ENCODE measurements at places on chromosomes 7 and 10. TPM values are rescaled to one million over a fixed set of nuclear protein-coding genes. Genes with fewer than 3 reads are reported as not detected.

Gene ANXA8L1
- not detected for total RNA-seq

Gene BHLHA15
- not detected for total RNA-seq

Gene SYCE1
- 1.5 TPM for total RNA-seq

Gene GALNT11
- total RNA-seq = 21.5 TPM

Gene ABCC2
- total RNA-seq = 1.5 TPM

- H3K27me3 ChIP-seq = no peaks in the 10 kb centered on the region
- H3K36me3 ChIP-seq = no peaks in the 10 kb centered on the region
- no peak overlapping the region for H3K27ac ChIP-seq
- no peak overlapping the region for H3K4me3 ChIP-seq
- no peak for DNase-seq
These were observed 47.5 kb downstream of the ACSM6 start for GRCh38 chr10:95241533-95241932.

GRCh38 chr7:25408012-25408687 lies 179.9 kb upstream of the NPVF start:
- H3K27ac ChIP-seq = no peak overlapping the region
- H3K27me3 ChIP-seq = no peaks in the 10 kb centered on the region
- H3K36me3 ChIP-seq = no peaks in the 10 kb centered on the region
- H3K4me3 ChIP-seq = no peak overlapping the region
- H3K4me1 ChIP-seq = no peaks in the 10 kb centered on the region

GRCh38 chr7:2638224-2638991 lies 6.6 kb downstream of the TTYH3 start:
- H3K4me1 ChIP-seq = peaks cover 8% of the 10 kb centered on the region
- no peak overlapping the region for H3K27ac ChIP-seq
- no peaks in the 10 kb centered on the region for H3K27me3 ChIP-seq
- no peaks in the 10 kb centered on the region for H3K36me3 ChIP-seq
- DNase-seq = no peak
- no peak overlapping the region for H3K4me3 ChIP-seq

DNA sequence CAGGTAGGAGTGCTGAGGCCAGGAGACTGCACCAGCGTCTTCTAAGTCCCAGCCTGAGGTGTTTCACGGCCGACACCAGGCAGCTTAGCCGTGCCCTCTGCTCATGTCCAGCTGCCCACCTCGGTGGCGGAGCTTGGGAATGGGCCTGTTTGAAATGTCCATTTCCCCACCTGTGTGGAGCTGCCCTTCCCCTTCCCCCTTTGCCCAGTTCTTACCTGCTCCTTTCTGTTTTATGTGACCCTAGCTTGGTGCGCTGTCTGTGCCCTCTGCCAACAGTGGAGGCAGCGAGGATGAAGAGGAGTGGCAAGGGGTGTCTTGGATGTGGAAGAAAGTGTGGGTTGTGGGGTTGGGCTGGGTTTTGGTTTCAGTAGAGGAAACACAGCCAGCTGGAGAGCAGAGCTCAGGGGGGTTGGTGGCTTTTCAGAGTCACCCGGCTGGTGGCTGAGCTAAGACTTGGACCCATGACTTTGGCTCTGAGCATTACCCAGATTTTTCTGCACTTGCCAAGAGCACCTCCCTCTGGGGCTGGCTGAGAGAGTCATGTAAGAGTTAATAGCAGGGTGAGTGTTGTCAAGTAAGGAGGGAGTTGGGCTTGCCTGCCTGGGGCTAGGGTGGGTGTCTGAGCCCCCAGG lies 37.4 kb downstream of the GBX1 start:
- no peak overlapping the region for H3K27ac ChIP-seq
- no peak for DNase-seq
- H3K4me1 ChIP-seq = no peaks in the 10 kb centered on the region
- H3K27me3 ChIP-seq = no peaks in the 10 kb centered on the region

- no peak overlapping the region for H3K4me3 ChIP-seq
- no peak overlapping the region for H3K27ac ChIP-seq
- peaks cover 21% of the 10 kb centered on the region for H3K4me1 ChIP-seq
- no peaks in the 10 kb centered on the region for H3K36me3 ChIP-seq
- DNase-seq = no peak
These were observed 9.2 kb upstream of the ATXN7L1 start for GRCh38 chr7:105885387-105886111.

DNA sequence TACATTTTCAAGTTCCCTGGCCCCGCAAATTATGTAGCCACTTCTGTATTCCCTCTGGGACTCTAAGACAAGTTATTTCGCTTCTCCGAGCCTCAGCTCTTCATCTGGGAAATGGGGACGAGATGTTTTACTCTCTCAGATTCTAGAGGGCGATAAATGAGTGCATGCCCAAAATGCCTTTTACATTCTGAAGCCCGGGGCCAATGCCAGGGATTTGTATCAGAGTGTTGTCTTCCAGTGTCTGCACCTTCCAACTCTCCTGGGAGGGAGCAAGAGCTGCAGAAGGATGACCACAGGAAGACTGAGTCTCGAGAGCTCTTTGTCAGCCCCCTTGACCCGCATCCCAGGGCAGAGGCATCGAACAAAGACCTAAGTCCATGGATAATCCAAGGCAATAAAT lies 39.9 kb downstream of the BUB3 start:
- H3K27me3 ChIP-seq = no peaks in the 10 kb centered on the region
- H3K4me3 ChIP-seq = no peak overlapping the region
- no peak overlapping the region for H3K27ac ChIP-seq
- DNase-seq = no peak
- H3K36me3 ChIP-seq = no peaks in the 10 kb centered on the region

DNA sequence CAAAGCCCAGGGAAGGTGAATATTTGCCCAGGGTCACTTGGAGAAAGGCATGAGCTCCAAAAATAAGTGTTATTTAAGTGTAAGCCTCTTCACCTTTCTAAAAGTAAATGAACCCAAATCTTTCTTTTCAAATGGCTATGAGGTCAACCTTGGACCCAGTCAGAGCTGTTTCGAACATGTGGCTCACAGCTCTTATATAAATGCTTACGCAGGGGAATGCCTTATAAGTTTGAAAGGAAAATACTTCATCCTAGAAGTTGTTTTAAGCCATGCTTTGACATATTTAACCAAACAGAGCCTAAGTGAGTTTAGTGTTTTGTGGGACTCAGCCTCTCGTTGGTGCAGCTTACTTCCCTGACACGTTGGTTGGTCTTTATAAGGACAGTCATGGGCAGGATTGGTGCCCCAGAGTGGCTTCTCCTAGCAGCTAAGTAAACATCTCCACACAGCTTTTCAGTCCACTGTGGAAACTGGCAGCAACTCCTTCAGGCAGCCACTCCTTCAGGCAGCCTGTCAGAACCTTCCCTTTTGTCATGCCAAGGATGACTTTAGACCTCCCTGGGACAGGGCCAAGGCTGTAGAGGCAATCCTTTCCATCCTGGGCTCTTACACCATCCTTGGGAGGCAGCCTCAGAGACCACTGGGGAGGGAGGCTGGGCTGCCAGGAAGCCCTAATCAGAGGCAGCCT lies 43.6 kb downstream of the MINDY4 start:
- no peak overlapping the region for H3K27ac ChIP-seq
- no peaks in the 10 kb centered on the region for H3K27me3 ChIP-seq
- no peak overlapping the region for H3K4me3 ChIP-seq
- no peaks in the 10 kb centered on the region for H3K4me1 ChIP-seq
- no peak for DNase-seq
- H3K36me3 ChIP-seq = no peaks in the 10 kb centered on the region

DNA sequence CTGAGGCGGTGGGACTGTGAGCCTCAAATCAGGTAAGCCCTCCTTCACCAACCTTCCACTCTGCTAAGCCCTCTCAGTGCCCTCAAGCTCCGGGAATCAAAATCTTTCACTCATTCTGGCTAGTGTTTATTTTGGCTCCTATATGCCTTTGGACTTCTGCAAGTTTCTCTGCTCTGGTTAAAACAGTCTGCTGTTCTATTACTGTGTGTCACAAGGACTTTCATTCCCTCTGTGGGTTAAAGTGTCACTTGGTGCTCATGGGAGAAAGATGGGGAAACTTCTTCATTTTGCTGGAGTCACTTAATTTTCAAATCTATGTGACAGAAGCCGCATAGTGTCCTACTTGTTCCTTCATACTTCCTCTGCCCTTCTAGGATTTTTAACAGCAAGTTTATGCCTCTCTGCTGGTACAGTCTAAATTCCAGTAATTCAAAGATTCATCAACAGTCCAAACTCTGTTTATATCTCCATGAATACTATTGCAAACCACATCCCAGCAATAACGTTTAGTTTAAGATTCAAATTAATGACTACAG lies 61.3 kb downstream of the CD36 start:
- H3K27me3 ChIP-seq = no peaks in the 10 kb centered on the region
- no peaks in the 10 kb centered on the region for H3K4me1 ChIP-seq
- H3K36me3 ChIP-seq = no peaks in the 10 kb centered on the region
- no peak overlapping the region for H3K27ac ChIP-seq
- DNase-seq = no peak
- no peak overlapping the region for H3K4me3 ChIP-seq

DNA sequence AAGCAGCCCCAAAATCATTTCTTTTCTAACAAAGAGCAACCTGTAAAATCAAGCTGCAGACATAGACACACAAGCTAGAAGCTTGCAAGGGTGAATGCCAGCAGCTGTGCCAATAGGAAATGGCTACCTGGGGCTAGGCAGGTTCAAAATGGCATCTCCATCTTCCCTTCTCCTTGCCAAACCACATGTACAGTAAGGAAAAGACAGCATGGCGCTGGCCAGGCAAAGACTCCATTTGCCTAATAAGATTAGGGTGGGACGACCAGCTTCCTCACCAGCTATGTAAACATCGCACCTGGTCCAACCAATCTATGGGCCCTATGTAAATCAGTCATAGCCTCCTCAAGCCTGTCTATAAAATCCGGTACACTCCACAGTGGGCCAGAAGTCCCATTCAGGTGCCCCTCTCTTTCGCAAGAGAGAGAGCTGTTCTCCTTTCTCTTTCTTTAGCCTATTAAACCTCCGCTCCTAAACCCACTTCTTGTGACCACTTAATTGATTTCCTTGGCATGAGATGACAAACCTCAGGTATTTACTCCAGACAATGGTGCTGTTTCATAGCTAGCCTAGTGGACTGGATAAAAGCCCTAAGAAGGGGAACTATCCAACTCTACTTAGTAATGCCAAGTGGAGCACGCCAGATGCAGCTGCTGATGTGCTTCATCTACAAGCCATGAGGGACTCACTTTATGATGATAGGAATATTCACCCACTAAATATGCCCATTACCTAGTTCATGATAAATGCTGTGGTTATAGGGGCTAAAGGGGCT lies 44.1 kb downstream of the HTR7 start:
- H3K27ac ChIP-seq = no peak overlapping the region
- no peaks in the 10 kb centered on the region for H3K27me3 ChIP-seq
- no peaks in the 10 kb centered on the region for H3K36me3 ChIP-seq
- no peak overlapping the region for H3K4me3 ChIP-seq
- H3K4me1 ChIP-seq = no peaks in the 10 kb centered on the region

DNA sequence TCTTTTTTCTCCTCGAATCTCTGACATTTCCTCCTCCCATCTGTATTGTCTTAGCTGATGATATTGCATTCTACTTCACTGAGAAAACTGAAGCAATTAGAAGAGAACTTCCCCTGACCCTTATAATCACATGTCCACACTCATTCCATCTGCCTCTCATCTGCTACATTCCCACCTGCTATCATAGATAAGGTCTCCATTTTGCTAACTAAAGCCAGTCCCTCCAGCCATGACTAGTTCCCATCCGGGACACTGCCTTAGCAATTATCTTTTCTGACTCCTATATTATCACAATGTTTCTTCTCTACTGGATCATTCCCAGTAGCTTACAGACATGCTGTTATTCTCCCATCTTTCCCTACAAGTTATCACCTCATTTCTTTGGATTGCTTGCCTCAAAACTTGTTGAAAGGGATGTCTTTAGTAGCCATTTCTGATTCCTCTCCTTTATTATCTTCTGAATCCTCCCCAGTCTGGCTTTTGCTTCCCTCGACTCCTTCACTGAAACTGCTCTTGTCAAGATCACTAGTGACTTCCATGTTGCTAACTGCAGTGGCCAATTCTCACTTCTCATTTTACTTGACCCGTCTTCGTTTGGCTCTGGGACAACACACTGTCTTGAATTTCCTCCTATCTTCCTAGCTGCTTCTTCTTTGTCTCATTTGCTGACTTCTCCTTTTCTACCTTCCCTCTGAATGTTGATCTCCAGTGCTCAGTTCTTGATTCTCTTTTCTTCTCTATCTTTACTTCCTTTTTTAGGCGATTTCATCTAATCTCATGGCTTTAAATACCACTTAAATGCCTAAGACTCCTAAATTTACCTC lies 35.9 kb downstream of the FZD1 start:
- H3K36me3 ChIP-seq = no peaks in the 10 kb centered on the region
- no peaks in the 10 kb centered on the region for H3K27me3 ChIP-seq
- H3K27ac ChIP-seq = no peak overlapping the region
- no peaks in the 10 kb centered on the region for H3K4me1 ChIP-seq
- H3K4me3 ChIP-seq = no peak overlapping the region

DNA sequence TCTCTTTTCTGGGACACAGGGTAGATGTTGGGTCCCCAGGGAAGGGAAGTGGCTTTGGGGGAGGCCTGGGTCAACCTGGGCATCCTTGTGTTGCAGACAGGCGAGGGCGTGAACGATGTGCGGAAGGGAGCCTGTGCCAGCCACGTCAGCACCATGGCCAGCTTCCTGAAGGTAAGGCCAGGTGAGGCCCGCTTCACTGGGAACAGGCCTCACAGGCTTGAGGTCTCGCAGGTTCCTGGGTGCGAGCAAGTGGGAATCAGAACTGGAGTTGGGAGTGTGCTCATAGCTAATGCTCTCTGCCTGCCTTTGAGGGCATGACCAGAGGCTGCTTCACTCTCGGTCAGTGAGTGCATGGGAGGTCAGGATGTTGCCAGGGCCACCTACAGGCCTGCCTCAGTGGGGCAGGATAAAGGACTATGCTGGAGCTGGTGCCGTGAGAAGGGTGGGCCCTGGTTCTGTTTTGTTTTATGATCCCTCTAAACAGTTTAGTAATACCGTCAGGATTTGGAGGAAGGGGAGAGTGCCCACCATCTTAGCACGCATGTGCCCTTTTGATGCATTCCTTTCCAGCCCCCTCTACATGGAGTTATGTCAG lies 8.4 kb downstream of the DBNL start:
- no peak for DNase-seq
- peaks cover 65% of the 10 kb centered on the region for H3K36me3 ChIP-seq
- H3K4me3 ChIP-seq = no peak overlapping the region
- no peaks in the 10 kb centered on the region for H3K27me3 ChIP-seq

- H3K4me1 ChIP-seq = peaks cover 22% of the 10 kb centered on the region
- H3K27ac ChIP-seq = peak overlapping the region; percentile 36
- H3K27me3 ChIP-seq = no peaks in the 10 kb centered on the region
- H3K36me3 ChIP-seq = no peaks in the 10 kb centered on the region
These were observed 139.2 kb downstream of the ETV1 start for GRCh38 chr7:13850185-13850752.

DNA sequence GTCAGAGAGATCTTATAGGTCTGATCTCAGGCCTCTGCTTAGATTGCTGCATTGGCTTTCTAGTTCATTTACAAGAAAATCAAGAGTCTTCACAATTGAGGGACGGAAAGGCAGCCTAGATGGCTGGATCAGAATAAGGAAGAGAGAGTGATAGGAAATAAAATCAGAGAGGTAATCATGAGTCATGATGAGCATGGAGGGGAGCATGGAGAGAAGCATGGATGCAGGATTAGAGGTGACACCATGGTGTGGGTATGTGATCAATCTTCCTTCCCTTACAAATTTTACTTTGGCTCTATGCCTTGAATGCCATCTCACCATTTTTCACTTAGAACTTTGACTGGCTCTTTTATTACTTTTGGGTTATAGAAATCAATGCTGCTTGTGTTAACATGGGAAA lies 1.4 kb downstream of the BCCIP start:
- DNase-seq = no peak
- H3K27me3 ChIP-seq = no peaks in the 10 kb centered on the region

- H3K27me3 ChIP-seq = no peaks in the 10 kb centered on the region
- no peaks in the 10 kb centered on the region for H3K4me1 ChIP-seq
- H3K4me3 ChIP-seq = no peak overlapping the region
- no peak overlapping the region for H3K27ac ChIP-seq
- DNase-seq = no peak
These were observed 118.6 kb upstream of the BTBD16 start for GRCh38 chr10:122152544-122152943.

Data from CD8-positive, alpha-beta memory T cell (primary cell).